Activated effector memory CD4-positive, alpha-beta T cell treated with Interleukin-2 at 50 U/mL for 16 hours (primary cell): ENCODE measurements at places on chromosomes 16 and 17.

GRCh38 chr16:3494386-3494973, 809 bp downstream of the C16orf90 start:
- no peak for DNase-seq

DNA sequence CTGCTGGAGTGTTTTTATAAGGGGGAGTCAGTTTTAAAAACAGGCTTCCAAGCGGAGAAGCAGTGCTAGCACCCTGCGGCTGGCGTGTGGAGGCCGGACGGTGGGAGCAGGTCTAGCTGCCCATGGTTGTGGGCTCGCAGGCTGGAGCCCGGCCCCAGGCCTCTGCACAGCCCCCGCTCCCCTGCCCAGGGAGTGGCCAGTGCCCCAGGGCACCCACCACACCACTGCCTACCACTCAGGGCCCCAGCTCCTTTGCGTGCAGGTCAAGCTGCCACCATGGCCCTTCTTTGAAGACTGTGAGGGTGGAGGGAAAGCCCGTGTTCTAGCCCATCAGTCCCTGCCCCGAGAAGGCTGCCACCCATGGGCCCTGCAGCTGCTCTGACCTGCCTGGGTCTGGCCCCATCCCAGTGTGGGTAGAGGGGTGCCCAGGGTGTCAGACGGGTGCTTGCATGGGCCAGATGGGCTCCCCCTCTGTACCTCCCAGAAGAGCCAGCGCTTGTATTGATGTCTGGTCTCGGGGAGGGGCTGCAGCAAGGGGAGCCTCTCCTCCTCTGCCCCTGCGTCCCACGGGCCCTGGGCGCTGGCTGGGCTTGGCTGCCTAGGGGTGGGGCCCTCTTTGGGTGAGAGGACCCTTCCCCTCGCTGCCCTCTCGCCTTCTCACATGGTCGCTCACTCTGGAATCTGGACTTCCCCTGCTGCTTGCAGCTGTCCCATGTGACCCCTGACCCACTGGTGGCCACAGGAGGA, 1.5 kb upstream of the NUDT16L1 start:
- DNase-seq, result no peak

DNA sequence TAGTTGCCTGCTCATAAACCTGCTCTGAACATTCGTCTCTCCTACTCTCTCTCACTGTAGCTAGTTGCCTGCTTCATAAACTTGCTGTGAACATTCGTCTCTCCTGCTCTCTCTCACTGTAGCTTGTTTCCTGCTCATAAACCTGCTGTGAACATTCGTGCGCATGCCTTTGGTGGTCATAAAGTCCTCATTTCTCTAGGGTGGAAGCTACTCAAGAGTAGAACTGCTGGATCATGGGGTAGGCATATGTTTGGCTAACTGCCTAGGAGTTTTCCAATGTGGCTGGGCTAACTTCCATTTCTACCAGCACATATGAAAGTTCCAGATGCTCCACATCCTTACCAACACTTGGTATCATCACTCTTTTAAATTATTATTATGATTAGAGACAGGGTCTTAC, 174.6 kb upstream of the RPH3AL start:
- no peak for DNase-seq

GRCh38 chr16:73290258-73290657, 242.3 kb upstream of the ZFHX3 start:
- no peak for DNase-seq

DNA sequence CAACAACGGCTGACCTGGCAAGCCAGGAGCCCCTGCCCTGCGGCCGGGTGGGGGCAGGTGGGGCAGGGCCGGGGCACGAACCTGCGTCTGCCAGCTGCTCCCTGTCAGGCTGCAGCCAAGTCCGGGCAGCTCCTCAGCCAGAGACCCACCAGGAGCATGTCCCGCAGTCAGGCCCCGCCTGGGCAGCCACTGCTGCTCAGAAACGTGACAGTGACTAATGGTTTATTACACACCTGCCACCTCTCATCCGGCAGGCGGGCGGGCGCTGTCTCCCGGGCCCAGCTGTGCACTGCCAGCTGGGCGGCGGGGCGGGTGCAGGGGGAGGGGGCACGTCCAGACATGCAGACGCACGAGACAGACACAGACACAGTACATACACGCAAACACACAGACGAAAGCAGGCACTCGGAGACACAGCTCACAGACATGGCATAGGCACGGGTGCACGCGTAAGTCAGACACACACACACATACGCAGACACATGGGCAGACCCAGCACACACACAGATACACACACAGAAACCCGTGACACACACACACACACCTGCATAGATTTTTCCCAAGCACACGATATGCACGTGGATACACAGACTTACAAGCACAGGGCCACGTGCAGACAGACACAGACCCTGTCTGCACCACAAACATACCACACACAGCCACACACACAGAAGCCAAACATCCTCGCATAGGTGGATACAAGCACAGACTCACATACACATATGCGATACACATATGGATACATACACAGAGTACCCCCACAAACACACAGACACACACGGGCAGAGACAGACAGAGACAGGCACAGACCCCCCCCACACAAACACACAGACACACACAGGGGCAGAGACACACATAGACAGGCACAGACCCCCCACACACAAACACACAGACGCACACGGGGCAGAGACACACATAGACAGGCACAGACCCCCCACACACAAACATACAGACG, 248.3 kb upstream of the CIBAR2 start:
- DNase-seq, result no peak
